ENCODE measurements at places on chromosomes 3 and 15. TPM values are rescaled to one million over a fixed set of nuclear protein-coding genes. Genes with fewer than 3 reads are reported as not detected.

GRCh38 chr3:177057768-177058167, 139.5 kb downstream of the TBL1XR1 start:
- no peak overlapping the region for H3K4me3 ChIP-seq
- no peaks in the 10 kb centered on the region for H3K27me3 ChIP-seq
- no peak overlapping the region for H3K27ac ChIP-seq

DNA sequence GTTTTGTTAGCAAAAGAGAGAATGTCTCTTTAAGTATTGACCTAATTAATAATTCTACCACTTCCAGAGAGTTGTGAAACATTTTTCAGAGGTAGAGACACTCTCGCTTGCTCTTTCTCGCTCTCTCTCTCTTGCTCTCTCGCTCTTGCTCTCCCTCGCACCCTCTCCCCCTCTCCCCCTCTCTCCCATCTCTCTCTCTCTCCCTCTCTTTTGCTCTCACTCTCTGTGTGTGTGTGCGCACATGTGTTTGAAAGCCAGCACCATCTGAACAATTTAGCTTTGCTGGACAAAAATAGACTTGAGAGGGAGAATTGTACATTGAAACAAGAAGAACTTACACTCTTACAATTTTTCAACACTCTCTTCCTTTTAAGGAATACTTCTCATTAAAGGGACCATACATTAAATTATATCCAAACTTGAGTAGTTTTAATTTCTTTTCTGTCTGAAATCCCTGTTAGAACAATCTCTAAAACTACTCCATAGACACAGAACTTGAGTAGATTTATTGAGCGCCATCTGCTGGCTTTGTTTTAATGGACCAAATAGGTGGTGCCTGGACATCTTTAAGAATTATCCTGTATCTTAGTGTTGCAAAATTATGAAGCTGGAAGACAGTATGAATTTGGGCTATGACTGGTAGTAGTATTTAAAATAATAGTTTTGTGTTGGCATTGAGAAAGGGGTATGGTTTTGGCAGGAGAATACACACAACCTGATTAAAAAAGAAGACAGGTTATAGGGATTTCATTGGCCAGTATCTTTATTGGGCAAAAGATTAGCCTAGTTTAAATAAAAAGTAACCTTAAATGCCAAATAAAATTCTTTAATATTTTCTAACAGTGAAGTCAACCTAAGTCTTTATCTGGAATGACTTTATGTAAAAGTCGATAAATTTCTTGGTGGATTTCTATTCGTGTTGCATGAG, 124.6 kb downstream of the AKAP13 start:
- DNase-seq: peak; percentile 82
- no peak overlapping the region for H3K4me3 ChIP-seq
- no peaks in the 10 kb centered on the region for H3K36me3 ChIP-seq
- no peaks in the 10 kb centered on the region for H3K27me3 ChIP-seq
- H3K4me1 ChIP-seq: peaks cover 20% of the 10 kb centered on the region
- H3K27ac ChIP-seq: peak overlapping the region; percentile 77

- H3K4me3 ChIP-seq: no peak overlapping the region
- H3K36me3 ChIP-seq: no peaks in the 10 kb centered on the region
Observed at GRCh38 chr3:112327371-112327951, 5.5 kb upstream of the CD200 start.

- H3K27ac ChIP-seq: no peak overlapping the region
- H3K36me3 ChIP-seq: peaks cover 6% of the 10 kb centered on the region
- no peaks in the 10 kb centered on the region for H3K27me3 ChIP-seq
- no peak overlapping the region for H3K4me3 ChIP-seq
- no peak for DNase-seq
- H3K4me1 ChIP-seq: no peaks in the 10 kb centered on the region
Observed at GRCh38 chr3:172289583-172289982, 158.7 kb downstream of the GHSR start.

DNA sequence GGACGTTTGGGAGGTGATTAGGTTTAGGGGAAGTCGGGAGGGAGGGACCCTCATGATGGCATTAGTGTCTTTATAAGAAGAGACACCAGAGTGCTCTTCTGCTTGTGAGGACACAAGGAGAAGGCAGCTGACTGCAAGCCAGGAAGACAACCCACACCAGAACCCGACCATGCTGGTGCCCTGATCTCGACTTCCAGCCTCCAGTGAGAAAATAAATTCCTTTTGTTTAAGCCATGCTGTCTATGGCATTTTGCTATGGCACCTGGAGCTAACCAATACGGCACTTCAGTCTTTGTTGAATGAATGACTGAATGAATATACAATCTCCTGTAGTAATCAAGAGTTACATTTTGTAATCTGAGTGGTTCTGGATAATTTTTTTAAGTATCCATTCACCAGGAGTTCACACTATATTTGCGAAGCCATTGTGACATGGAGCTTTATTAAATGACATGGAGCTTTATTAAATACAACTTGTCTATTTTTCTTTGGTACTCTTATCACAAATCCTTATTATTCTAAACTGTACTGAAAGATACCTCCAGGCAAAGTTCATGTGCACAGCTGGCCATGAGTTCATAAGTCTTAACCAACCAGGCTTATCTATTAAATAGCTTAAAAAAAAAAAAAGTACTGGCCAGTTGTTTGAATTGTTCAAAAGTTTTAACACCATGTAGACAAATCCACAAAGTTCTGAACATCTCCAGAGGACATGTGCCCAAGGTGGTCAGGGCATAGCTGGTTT, 24.8 kb upstream of the BHLHE40 start:
- no peak overlapping the region for H3K27ac ChIP-seq
- no peak overlapping the region for H3K4me3 ChIP-seq
- no peaks in the 10 kb centered on the region for H3K27me3 ChIP-seq
- H3K36me3 ChIP-seq: no peaks in the 10 kb centered on the region
- H3K4me1 ChIP-seq: no peaks in the 10 kb centered on the region

GRCh38 chr3:50251220-50251619, 15.2 kb downstream of the GNAI2 start:
- H3K4me1 ChIP-seq: peaks cover 6% of the 10 kb centered on the region
- DNase-seq: no peak
- no peak overlapping the region for H3K4me3 ChIP-seq
- H3K36me3 ChIP-seq: peaks cover 3% of the 10 kb centered on the region
- H3K27me3 ChIP-seq: no peaks in the 10 kb centered on the region
- H3K27ac ChIP-seq: peak overlapping the region; percentile 43

- H3K4me3 ChIP-seq: no peak overlapping the region
- no peaks in the 10 kb centered on the region for H3K4me1 ChIP-seq
- DNase-seq: no peak
Observed at GRCh38 chr3:153429821-153430220, 267.8 kb downstream of the RAP2B start.

The CDAN1 gene
- 15.2 TPM for total RNA-seq

The GOLGA8M gene
- total RNA-seq: 2.1 TPM

The RHCG gene
- total RNA-seq: not detected

The TRA2B gene
- 107 TPM for total RNA-seq

The CACNA1D gene
- total RNA-seq: 36.9 TPM

Measured in lung (tissue), 17 donors.